NCI-H1436 (cell line): ENCODE measurements at places on chromosomes 13 and 19.

- DNase-seq, result no peak
These were observed 11.3 kb upstream of the RFC3 start for GRCh38 chr13:33806470-33807248.

DNA sequence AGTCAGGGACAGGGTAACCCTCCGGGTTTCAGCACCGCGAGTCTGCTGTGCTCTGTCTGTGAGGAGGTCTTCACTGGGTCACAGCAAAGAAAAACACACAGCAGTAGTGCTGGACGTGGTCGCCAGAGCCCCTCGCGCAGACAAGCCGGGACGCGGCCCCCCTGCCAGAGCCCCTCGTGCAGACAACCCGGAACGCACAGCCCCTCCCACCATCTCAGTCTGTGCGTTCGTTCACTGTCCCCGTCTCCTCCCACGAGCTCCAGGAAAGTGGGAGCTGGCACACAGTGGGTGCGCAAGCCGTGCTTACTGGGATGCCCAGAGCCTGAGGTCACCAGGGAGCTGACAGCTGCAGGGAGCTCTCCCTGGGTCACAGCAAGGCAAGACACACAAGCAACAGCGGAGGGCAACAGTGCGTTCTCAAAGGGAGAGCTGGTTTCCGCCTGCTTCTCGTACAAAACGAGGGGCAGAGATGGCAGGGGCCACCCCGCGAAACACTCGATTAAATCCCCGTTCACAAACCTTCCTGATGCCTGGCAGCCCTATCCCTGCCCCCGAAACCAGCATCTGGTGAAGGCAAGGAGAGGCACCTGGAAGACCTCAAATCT, 3.2 kb upstream of the PLPP2 start:
- no peak for DNase-seq

GRCh38 chr13:108084840-108085239, 130.5 kb downstream of the LIG4 start:
- no peak for DNase-seq

DNA sequence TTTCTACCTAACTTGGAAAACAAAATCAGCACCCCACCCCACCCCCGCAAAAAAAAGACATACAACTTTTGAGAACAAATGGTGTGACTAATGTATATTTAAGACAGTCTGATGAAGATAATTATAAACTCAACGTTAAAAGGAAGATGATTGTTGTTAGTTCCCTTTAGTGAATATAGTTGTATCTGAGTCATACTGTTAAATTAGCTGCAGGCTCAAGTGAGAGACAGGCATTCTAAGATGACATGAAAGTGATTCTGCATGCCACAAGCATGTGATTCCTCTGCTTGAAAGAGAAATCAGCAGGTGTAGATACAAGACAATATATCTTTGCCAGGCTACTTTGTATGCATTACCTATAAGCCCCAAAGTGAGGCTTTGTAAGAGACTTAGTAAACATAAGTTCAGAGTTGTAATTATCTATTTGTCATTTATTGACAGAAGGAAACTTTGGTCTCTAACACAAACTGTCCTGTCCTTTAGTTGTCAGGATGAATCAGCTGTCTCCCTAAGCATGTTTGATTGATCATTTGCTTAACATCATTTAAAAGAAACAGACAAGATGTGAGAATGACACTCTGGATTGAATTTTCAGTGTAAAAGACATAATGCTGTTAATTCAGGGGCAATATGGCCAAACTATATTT, 319.4 kb upstream of the HTR2A start:
- DNase-seq, result no peak

- DNase-seq, result no peak
These were observed 1.1 kb upstream of the MED26 start for GRCh38 chr19:16628984-16629691.

DNA sequence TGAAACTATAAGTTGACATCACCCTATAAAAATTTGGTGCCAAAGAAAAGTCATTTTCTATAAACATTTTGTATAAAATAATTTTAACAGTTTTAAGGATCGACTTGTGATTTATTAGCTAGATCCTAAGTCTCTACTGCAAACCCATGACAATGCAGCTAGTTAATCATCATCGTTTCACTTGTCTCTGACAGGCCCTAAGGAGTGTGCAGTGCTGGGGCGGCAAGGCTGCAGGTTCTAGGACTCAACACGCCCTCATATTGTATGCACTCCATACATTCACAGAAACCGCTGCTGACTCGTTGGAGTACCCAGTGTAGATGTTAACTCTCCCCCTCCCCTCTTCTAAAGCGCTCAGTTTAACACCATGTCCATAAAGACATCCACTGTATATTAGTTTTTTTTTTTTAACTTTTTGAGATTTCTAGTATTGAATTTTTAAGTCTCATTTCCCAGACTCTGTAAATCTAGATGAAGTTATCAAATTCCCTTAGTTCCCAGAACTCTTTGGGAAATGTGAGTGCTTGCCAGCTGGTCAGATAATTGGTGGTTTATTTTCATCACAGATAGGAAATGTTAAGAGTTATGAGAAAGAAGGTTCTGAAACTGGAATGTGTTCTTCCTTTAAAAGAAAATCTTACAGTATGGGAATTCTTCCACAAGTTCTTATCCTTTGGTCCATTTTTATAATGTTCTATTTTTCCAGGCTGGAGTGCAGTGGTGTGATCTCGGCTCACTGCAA, 162.8 kb upstream of the RNF113B start:
- DNase-seq, result no peak

DNA sequence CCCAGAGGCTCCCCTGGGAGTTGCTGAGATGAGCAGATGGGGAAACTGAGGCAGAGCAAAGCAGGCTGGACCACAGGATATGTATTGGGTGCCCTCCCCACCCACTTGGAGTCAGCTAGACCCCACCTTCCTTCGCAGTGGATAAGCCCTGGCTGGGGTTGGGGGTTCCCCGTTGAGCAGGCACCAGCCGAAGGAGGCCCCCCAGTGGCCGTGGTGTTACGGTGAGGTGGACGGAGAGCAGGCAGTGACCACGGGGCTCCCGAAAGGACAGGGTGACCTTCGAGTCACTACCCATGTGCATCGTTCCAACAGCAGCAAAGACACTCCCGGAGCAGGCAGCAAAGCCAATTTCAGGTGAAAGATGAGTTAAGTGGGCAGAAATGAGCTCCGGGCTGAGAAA, 62.4 kb upstream of the ADGRE5 start:
- DNase-seq, result no peak

DNA sequence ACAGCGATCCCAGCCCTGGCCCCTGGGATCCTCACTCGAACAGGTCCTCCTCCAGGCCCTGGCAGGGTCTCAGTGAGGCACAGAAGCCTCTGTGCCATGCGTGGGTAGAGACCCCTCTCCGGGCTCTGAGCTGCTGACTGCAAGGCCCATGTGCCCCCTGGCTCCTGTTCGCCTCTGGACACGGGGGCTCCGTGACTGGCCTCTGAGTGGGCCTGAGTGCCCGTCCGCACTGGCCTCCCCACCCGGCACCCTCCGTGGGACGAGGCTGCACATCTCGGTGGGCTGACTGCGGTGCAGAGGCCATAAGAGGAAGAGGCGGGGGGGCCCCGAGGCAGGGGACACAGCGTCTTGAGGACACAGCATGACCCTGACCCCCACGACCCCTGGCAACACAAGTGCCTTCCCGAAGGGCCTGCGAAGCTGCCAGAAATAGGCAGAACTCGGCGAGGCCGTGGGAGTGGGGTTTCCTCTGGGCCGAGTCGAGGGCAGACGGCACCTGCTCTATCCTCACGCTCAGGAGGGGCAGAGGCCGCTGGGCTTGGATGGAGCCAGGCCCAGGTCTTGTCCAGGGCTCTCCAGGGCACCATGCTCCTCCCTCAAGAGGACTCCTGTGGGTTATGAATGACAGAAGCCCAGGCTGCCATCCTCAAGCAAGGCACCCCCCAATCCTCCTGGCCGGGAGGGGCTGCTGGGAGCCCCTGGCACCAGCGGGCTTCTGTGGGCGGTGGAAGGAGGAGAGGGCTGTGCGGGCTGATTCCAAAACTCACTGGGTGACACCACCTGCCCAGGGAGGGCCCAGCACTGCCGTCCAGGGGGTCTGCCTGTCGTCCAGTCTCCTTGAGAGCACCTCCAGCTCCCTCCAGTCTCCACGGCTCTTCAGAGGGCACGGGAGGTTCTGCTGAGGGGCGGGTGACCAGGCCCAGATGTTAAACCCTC, 52.6 kb downstream of the RASA3 start:
- no peak for DNase-seq

- no peak for DNase-seq
These were observed 2.0 kb downstream of the TNFSF11 start for GRCh38 chr13:42575938-42576337.
